Gastrocnemius medialis (tissue), 4 donors: ENCODE measurements at places on chromosomes 2 and 18. TPM values are rescaled to one million over a fixed set of nuclear protein-coding genes. Genes with fewer than 3 reads are reported as not detected.

GAD1 gene
- not detected for total RNA-seq

UPP2 gene
- total RNA-seq = not detected

TUBA4B gene
- not detected for total RNA-seq

DHRS9 gene
- total RNA-seq = not detected

USP37 gene
- total RNA-seq = 8.9 TPM

AKAIN1 gene
- not detected for total RNA-seq

- H3K36me3 ChIP-seq = no peaks in the 10 kb centered on the region
- no peaks in the 10 kb centered on the region for H3K4me1 ChIP-seq
- DNase-seq = no peak
- H3K27me3 ChIP-seq = no peaks in the 10 kb centered on the region
Observed at GRCh38 chr2:201820383-201821007, 14.2 kb downstream of the CDK15 start.

- no peaks in the 10 kb centered on the region for H3K36me3 ChIP-seq
- DNase-seq = no peak
- H3K4me3 ChIP-seq = no peak overlapping the region
- H3K27me3 ChIP-seq = no peaks in the 10 kb centered on the region
- no peak overlapping the region for H3K27ac ChIP-seq
Observed at GRCh38 chr2:6073191-6074088, 381.3 kb downstream of the SOX11 start.

DNA sequence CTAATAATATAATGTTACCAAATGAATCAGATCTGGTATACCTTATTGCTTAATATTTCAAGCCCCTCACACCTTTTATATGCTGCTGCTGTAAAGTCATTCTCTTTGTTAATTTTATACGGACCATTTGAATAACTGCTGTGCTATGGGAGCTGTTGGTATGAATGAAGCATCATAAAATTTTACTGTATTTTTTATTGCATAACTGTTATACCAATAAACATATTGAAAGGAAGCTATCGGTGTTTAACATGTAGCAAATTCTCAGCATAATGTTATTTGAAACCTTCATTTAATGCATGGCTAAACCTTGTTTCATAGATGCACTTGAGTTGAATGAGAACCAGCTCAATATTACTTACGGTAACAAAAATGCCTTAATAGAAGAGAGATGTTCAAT is 1040.3 kb downstream of the SOCS6 start:
- no peak overlapping the region for H3K4me3 ChIP-seq
- DNase-seq = no peak
- H3K27ac ChIP-seq = no peak overlapping the region
- no peaks in the 10 kb centered on the region for H3K36me3 ChIP-seq
- no peaks in the 10 kb centered on the region for H3K4me1 ChIP-seq
- H3K27me3 ChIP-seq = no peaks in the 10 kb centered on the region

- no peaks in the 10 kb centered on the region for H3K36me3 ChIP-seq
- H3K27ac ChIP-seq = no peak overlapping the region
- no peak for DNase-seq
- no peak overlapping the region for H3K4me3 ChIP-seq
Observed at GRCh38 chr2:204255071-204255470, 290.2 kb upstream of the PARD3B start.

GRCh38 chr2:9975805-9976447 is 24.4 kb downstream of the GRHL1 start:
- no peak overlapping the region for H3K27ac ChIP-seq
- DNase-seq = peak; percentile 39
- H3K36me3 ChIP-seq = no peaks in the 10 kb centered on the region
- H3K4me3 ChIP-seq = no peak overlapping the region
- H3K4me1 ChIP-seq = peaks cover 6% of the 10 kb centered on the region

DNA sequence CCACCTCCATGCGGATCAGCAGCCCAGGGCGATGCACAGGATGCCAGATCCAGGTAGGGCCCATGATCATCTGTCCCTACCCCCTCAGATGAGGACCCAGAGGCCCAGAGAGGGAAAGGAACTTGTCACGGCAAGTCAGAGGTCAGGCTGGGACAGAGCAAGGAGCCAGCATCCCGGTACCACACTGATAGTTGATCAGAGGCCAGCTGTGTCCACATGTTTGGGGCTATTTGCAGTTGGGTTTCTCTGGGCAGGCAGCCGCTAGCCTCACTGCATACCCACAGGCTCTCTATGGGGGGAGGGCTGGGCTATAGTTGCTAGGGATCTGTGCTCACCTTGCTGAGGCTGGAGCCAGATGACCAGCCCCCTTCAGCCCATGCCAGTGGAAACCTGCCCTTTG is 9.6 kb downstream of the GAREM2 start:
- H3K27me3 ChIP-seq = no peaks in the 10 kb centered on the region
- no peaks in the 10 kb centered on the region for H3K36me3 ChIP-seq
- H3K4me3 ChIP-seq = no peak overlapping the region
- DNase-seq = no peak
- H3K4me1 ChIP-seq = peaks cover 7% of the 10 kb centered on the region
- no peak overlapping the region for H3K27ac ChIP-seq

GRCh38 chr2:195574312-195574711 is 82.7 kb upstream of the SLC39A10 start:
- no peak overlapping the region for H3K4me3 ChIP-seq
- no peaks in the 10 kb centered on the region for H3K36me3 ChIP-seq
- no peak overlapping the region for H3K27ac ChIP-seq
- no peak for DNase-seq
- H3K27me3 ChIP-seq = no peaks in the 10 kb centered on the region

DNA sequence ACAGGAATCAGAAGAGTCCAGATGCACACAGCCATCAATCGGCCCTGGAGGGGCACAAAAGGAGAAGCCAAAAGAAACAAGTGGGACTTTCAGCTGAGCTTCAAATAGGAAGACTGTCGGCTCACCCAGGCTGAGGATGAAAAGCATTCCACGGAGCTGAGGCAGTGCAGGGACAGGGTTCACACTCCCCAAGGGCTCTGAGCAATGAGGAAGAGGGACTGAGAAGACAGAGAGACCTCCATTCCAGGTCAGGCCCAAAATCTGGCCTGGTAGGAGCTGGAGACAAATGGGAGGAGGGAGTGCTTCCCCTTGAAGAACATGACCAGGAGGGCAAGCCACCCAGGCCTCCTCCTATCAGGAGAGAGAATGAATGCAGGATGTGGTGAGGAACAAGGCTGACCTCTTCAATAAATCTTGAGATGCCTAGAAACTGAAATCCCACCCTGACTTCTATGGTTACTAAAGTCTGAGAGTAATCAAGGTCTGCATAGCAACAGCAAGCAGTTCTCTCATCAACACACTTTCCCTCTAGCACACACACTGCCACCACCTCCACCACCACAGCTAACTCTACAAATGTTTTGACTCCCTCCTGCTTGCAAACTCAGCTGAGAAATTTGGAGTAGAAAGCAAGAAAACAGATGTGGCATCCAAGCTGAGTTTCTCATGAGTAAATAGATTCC is 434.4 kb downstream of the TNS1 start:
- no peaks in the 10 kb centered on the region for H3K27me3 ChIP-seq
- H3K27ac ChIP-seq = no peak overlapping the region
- no peaks in the 10 kb centered on the region for H3K4me1 ChIP-seq
- no peak overlapping the region for H3K4me3 ChIP-seq

- no peak for DNase-seq
- H3K27ac ChIP-seq = no peak overlapping the region
- peaks cover 97% of the 10 kb centered on the region for H3K27me3 ChIP-seq
Observed at GRCh38 chr2:63049211-63049969, 1.2 kb upstream of the OTX1 start.
